ENCODE measurements at places on chromosomes 2 and 18.

- DNase-seq: no peak
These were observed 52.9 kb downstream of the TMEM163 start for GRCh38 chr2:134665727-134666506.

- no peak for DNase-seq
These were observed 92.3 kb upstream of the THUMPD2 start for GRCh38 chr2:39871291-39871761.

- no peak for DNase-seq
These were observed 95.5 kb upstream of the VWC2L start for GRCh38 chr2:214315324-214315723.

GRCh38 chr2:27285481-27285880 lies 3.3 kb downstream of the TRIM54 start:
- no peak for DNase-seq

- DNase-seq: no peak
These were observed 11.5 kb downstream of the SPEG start for GRCh38 chr2:219446101-219446504.

GRCh38 chr2:127388423-127389164 lies 819 bp upstream of the MAP3K2 start:
- DNase-seq: no peak

DNA sequence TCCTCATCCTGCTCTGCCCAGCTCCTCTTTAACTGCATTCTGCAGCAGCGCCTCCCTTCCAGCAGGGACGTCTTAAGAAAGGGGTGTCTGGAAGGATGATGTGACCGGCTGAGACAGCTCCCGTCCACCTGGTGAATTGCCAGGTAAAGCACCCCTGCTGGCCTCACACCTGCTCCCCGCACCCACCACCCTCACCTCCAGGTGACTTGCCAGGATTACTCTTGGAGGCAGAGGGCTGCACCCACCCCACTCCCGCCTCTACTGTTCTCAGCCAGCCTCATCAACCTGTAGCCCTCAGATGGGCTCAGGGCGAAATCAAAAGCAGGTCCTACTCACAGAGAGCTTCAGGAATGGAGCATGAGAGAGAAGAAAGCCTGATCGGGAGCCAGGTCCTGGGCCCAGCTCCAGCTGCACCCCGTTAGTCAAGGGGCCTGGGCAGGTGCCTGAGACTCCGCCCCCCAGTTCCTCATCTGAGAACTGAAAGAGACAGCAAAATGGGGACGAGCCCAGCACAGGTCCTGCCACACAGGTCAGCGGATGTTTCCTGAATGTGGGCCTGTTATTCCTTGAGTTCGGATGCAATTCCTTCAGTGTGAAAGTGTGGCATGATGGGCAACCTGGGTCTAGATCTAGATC lies 5.6 kb downstream of the ADRA2B start:
- DNase-seq: no peak

DNA sequence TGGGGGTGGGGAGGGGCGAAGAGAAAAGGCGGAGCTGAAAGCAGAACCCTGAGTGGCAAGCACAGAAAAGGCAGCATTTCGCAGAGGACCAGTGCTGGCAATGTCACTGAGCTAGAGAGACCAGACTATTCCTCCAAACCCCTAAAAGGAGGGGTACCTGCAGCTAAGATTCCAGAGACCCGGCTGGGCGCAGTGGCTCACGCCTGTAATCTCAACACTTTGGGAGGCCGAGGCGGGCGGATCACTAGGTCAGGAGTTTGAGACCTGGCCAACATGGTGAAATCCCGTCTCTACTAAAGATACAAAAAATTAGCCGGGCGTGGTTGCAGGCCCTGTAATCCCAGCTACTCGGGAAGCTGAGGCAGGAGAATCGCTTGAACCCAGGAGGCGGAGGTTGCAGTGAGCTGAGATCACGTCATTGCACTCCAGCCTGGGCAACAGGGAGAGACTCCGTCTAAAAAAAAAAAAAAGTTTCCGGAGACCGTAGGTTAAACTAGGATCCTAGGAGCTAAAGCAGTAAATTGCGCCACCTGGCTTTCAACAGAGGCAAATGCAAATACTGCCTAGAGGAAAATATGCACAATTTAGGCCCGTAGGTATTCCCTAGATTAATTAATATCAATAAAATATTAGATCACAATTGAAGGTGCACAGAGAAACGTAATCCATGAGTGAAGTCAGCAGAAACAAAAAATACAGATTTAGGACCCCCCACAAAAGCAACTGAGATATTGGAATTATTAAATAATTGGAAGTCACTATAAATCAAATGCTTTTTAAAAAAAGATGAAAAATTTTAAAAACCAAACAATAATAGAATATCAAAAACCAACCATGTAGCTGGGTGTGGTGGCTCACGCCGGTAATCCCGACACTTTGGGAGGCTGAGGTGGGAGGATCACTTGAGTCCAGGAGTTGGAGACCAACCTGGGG lies 4.9 kb downstream of the UCN start:
- DNase-seq: no peak

DNA sequence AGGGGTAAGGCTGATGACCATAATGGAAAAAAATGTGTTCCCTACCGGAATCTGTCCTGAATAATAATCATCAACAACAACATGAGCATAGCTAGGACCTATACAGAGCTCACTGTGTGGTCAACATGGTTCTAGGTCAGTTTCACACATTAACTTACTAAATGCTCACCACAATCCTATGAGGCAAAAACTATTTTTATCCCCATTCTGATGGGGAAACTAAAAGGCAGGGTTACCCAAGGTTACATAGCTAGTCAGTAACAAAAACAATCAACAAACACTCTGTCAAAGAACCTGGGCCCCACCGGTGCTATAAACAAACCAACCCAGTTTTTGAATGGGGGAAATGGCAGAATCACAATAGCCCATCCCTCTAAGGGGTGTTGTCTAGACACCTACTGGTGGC lies 40.1 kb downstream of the AOX1 start:
- no peak for DNase-seq

DNA sequence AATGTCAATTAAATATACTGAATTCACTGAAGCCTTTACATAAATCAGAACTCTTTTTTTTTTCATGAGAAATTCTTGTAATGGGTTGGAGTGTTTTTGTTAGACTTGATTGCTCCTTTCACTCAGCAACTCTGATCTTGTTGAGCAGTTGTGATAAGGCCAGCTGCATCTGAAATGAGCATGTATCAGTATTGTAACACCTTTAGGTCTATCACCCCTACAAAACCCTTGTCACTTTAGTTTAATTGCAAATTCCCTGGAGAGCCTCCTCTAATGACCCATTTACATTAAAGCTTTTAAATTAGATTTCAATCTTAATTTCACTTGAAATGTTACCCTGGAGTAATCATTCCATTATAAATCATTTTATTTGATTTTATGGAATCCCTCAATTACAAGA lies 346.8 kb upstream of the TCF4 start:
- no peak for DNase-seq

DNA sequence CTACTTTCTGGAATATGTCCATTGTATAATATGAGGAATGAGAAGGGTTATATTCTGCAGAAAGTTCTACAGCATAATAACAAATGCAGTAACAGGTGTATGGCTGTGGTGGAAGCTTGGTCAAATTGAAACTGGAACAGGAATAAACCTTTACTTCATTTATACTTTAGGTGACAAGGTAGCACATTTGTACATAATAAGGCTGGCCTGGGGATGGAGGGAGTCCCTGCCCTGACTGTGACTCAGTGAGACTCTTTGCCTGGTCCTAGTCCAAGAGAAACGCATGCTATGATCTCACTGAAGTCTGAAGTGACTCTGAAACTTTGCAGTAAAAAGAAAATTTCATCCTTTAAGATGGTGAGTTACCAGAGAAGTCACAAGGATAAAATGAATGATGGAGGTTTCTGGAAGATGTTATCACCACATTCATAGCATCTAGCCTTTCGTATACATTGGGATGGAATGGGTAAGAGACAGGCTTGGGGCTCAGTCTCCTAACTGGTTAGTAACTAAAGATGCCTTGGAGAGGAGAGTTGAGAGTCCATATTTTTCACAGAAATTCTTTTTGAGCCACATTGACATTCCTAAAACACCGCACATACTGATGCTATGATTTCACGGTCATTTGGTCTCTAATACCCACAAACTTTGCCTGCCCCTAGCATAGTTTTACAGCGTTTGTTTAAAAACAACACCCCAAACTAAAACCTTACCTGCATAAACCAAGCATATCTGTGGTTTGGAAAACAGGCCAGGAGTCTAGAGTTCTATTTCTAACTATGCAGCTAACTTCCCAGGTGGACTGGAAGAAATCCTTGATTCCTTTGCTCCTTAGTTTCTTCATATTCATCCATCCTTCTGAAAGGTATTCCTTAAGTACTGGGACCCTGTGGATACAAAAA lies 42.4 kb upstream of the NABP1 start:
- no peak for DNase-seq

Measured in stimulated activated CD4-positive, alpha-beta T cell treated with anti-CD3 and anti-CD28 coated beads, Interleukin-1b, Interleukin-23, amount 100 ng/mL, for 1 hour (primary cell).